Astrocyte (in vitro differentiated cells and primary cell): ENCODE measurements at places on chromosomes 1 and 21.

DNA sequence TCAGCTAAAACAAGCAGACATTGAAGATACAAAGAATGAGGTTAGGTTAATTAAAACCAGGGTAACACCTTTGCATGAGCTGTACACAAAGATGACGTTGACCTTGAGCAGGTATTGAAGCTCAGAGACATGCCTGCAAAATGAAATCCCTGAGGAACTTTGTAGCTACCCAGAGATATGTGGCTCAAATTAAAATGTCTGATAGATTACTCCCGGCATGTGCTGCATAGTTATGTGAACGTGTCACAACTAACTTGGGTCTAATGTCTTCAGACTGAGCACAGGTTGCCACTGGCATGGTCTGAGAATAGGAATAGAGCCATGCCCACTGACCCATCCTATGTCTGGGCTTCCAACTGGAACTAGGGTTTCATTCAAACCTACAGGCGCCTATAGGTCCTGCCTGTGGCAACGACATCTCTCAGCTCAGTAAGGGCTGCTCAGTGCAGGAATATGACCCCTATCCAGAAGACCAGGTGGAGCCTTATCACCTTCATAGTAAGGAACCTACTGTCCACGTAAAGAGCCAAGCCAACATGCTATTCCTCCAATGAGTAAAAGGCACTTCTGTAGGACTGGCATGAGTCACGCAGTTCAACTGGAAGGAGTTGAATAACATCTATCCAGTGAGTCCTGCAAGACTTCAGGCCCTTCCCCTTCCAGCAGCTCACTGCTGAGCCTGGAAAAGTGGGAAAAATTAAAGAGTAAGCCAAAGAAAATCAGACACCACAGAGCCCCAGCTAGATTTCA, 60.7 kb downstream of the PRKAB2 start:
- H3K27ac ChIP-seq = no peak overlapping the region
- no peak overlapping the region for H3K4me3 ChIP-seq
- no peaks in the 10 kb centered on the region for H3K27me3 ChIP-seq
- no peaks in the 10 kb centered on the region for H3K36me3 ChIP-seq

DNA sequence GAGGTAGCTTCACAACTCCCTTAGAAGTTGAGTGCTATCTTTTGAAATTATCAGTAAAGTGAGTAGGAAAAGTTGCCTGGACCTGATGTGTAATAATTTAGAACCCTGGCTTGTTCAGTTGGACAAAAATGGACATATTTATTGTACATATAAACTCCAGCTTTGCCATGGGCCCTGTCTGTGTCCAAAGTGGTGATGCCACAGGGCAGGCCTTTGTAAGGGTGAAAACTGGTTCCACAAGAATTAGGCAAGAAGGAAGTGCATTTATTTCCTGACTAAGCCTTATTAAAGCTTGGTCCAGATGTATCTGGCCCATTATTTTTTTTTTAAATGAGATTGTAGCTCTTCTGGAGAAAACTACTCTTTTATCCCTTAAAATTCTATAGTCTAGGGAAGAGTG, 47.9 kb downstream of the MACO1 start:
- H3K27ac ChIP-seq = no peak overlapping the region
- DNase-seq = no peak
- H3K4me1 ChIP-seq = peaks cover 7% of the 10 kb centered on the region
- H3K4me3 ChIP-seq = no peak overlapping the region

- no peak overlapping the region for H3K27ac ChIP-seq
- peaks cover 17% of the 10 kb centered on the region for H3K4me1 ChIP-seq
- H3K36me3 ChIP-seq = peaks cover 19% of the 10 kb centered on the region
- no peak overlapping the region for H3K4me3 ChIP-seq
Observed at GRCh38 chr1:6523566-6523965, 30.7 kb downstream of the NOL9 start.

DNA sequence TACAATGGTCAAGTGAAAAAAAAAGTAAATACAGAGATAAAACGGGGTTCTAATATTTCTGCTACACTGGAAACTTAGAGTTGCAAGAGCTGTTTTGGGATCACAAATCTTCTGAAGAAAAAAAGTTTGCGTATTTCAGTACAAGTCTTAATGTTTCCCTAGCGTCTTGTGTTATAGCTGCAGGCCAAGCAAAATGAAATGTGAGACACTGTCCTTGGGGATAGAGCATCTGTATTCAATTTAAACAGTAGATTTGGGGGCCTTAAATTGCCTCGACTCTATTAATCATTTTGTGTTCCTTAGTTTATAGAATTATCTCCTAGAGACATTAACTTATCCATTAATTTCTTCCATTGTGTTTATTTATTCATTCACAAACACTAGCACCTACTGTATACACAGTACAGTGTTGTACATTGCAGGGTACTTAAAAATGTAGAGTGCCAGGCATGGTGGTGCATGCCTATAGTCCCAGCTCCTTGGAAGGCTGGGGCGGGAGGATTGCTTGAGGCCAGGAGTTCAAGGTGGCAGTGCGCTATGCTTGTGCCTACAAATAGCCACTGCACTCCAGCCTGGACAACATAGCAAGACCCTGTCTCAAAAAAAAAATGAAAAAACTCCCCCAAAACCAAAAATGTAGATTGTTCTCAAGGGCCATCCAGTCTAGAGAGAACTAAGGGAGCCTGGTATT, 7.9 kb downstream of the DISC1 start:
- no peak overlapping the region for H3K4me3 ChIP-seq
- peaks cover 14% of the 10 kb centered on the region for H3K4me1 ChIP-seq
- H3K36me3 ChIP-seq = no peaks in the 10 kb centered on the region
- H3K27ac ChIP-seq = no peak overlapping the region

DNA sequence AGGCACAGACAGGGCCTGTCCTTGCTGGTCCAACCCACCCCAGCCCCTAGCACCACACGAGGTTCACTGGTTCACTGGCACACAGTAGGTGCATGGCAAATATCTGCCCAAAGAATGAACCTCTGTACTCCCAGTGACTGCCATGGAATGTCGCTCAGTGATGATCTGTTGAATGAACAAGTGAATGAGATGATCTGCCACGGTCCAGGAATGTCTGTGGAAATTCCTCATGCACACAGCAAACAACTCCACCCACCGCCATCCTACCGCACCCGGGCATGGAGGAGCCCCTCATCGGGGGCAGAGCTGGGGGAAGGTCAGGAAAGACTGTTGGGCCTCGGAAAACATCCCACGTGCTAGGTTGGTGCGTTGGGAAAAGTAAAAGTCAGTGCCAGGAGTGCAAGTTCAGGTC, 1.7 kb downstream of the HSPG2 start:
- peaks cover 75% of the 10 kb centered on the region for H3K4me1 ChIP-seq
- DNase-seq = peak; percentile 70
- H3K36me3 ChIP-seq = no peaks in the 10 kb centered on the region
- H3K4me3 ChIP-seq = peak overlapping the region; percentile 37
- H3K27ac ChIP-seq = peak overlapping the region; percentile 76

DNA sequence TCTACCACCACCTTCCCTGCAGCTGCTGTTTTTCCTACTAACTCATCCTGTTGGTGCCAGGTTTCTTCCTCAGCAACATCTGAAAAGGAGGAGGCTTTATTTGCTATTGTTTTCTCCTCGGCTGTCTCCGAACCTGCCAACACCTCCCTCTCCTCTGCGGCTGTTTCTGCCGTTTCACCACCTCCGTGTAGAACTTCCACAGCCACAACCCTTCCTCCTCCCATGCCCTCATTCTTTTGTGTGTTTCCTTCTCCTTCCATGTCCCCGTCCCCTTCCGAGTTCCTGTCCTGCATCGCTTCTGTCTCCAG, 59.0 kb upstream of the LRRC53 start:
- H3K4me3 ChIP-seq = no peak overlapping the region
- H3K4me1 ChIP-seq = no peaks in the 10 kb centered on the region
- no peak overlapping the region for H3K27ac ChIP-seq
- no peak for DNase-seq

- no peaks in the 10 kb centered on the region for H3K36me3 ChIP-seq
- H3K4me3 ChIP-seq = no peak overlapping the region
- no peak overlapping the region for H3K27ac ChIP-seq
Observed at GRCh38 chr21:33024201-33025103, 1.3 kb upstream of the OLIG2 start.

- H3K27ac ChIP-seq = peak overlapping the region; percentile 69
- peak overlapping the region; percentile 23 for H3K4me3 ChIP-seq
- no peaks in the 10 kb centered on the region for H3K27me3 ChIP-seq
- H3K4me1 ChIP-seq = peaks cover 33% of the 10 kb centered on the region
- no peaks in the 10 kb centered on the region for H3K36me3 ChIP-seq
- DNase-seq = peak; percentile 82
Observed at GRCh38 chr1:224205438-224205840, 22.4 kb downstream of the DEGS1 start.

- DNase-seq = no peak
- no peak overlapping the region for H3K4me3 ChIP-seq
- H3K27ac ChIP-seq = no peak overlapping the region
- no peaks in the 10 kb centered on the region for H3K27me3 ChIP-seq
Observed at GRCh38 chr1:192170196-192170984, 12.1 kb downstream of the RGS18 start.

GRCh38 chr1:11114966-11115365, 15.3 kb upstream of the EXOSC10 start:
- H3K4me3 ChIP-seq = no peak overlapping the region
- peaks cover 22% of the 10 kb centered on the region for H3K36me3 ChIP-seq
- H3K27me3 ChIP-seq = no peaks in the 10 kb centered on the region
- H3K4me1 ChIP-seq = no peaks in the 10 kb centered on the region
- H3K27ac ChIP-seq = no peak overlapping the region

- H3K27ac ChIP-seq = no peak overlapping the region
- no peaks in the 10 kb centered on the region for H3K4me1 ChIP-seq
- H3K4me3 ChIP-seq = no peak overlapping the region
Observed at GRCh38 chr1:40539338-40539737, 7.9 kb downstream of the ZNF684 start.

DNA sequence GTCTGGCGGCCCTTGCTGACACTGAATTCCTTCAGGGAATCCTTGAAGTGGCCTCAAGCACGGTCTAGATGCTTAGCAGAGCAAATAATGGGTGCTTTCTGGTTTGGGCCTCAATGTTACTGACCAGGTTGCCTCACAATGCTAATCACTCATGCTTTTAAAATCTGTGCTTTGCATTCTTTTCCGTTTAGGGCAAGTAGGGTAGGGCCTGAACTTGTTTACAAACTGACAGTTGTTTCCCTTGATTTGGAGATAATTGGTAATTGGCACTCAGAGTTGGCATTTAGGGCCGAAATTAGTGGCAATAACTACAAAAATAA, 1.4 kb downstream of the VPS13D start:
- H3K4me3 ChIP-seq = peak overlapping the region; percentile 91
- H3K4me1 ChIP-seq = peaks cover 8% of the 10 kb centered on the region
- DNase-seq = no peak
- no peak overlapping the region for H3K27ac ChIP-seq
- no peaks in the 10 kb centered on the region for H3K36me3 ChIP-seq

DNA sequence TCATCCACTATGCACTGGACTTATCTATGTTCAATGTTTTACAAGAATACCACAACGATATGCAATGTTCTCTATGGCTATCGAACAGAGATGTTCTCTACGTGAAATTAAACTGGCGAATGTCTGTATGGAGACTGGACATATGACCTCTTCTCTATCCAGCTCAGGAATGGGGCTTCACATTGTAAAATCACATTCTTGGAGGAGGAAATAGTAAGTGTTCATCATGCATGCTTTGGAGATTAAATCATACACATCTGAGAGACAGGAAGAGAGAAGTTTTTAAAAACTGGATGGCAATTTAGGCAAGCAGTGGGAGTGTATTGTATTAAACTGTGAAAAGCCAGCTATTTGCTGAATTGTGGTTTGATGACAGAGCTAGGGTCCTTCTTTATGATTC, 47.9 kb upstream of the RGL1 start:
- peak overlapping the region; percentile 13 for H3K4me3 ChIP-seq
- H3K27me3 ChIP-seq = no peaks in the 10 kb centered on the region
- peak; percentile 88 for DNase-seq
- no peaks in the 10 kb centered on the region for H3K36me3 ChIP-seq

DNA sequence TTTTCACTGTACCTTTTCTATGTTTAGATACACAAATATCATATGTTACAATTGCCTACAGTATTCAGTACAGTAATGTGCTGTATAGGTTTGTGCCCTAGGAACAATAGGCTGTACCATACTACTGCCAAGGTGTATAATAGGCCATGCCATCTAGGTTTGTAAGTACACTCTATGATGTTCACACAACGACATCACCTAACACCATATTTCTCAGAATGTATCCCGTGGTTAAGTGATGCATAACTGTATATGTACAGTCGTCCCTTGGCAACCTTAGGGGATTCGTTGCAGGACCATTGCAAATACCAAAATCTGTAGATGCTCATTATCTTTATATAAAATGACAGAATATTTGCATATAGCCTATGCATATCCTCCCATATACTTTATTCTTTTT, 5.8 kb upstream of the SSR2 start:
- no peak for DNase-seq
- no peaks in the 10 kb centered on the region for H3K36me3 ChIP-seq
- H3K27ac ChIP-seq = no peak overlapping the region
- peaks cover 2% of the 10 kb centered on the region for H3K4me1 ChIP-seq

GRCh38 chr1:157113106-157113505, 13.5 kb upstream of the ETV3L start:
- H3K27me3 ChIP-seq = peaks cover 3% of the 10 kb centered on the region
- no peaks in the 10 kb centered on the region for H3K36me3 ChIP-seq
- no peak overlapping the region for H3K4me3 ChIP-seq
- peaks cover 2% of the 10 kb centered on the region for H3K4me1 ChIP-seq
- H3K27ac ChIP-seq = no peak overlapping the region

DNA sequence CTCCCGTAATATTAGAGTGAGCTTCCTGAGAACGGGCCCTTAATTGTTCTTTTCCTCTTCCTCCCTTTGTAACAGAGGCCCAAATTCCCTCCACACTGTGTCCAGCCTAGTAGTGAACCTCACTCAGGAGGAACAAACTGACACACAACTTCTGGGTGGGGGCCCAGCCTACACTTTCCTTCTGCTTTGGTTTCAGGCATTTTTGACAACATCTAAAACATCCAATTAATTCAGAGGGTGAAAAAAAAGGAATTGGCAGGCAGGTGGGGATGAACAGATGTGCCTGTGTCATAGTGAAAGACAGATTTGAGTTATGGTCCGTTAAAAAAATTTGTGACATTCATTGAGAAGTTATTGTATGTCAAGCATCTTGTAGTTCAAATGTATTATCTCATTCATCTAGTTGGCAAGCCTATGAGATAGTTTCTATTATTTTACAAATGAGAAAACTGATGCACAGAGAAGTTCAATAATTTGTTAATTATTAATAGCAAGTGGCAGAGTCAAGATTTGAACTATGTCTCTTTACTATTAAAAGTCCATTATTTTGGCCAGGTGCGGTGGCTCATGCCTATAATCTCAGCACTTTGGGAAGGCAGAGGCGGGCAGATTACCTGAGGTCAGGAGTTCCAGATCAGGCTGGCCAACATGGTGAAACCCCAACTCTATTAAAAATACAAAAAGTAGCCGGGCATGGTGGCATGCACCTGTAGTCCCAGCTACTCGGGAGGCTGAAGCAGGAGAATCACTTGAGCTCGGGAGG, 41.6 kb upstream of the LRIG2 start:
- no peak for DNase-seq
- H3K27me3 ChIP-seq = no peaks in the 10 kb centered on the region
- no peak overlapping the region for H3K27ac ChIP-seq
- no peaks in the 10 kb centered on the region for H3K4me1 ChIP-seq

- DNase-seq = peak; percentile 17
- H3K4me1 ChIP-seq = no peaks in the 10 kb centered on the region
- H3K27ac ChIP-seq = no peak overlapping the region
- no peak overlapping the region for H3K4me3 ChIP-seq
Observed at GRCh38 chr1:236759252-236759859, 35.7 kb upstream of the MTR start.

GRCh38 chr1:216153130-216153529, 270.1 kb downstream of the USH2A start:
- no peaks in the 10 kb centered on the region for H3K36me3 ChIP-seq
- no peak overlapping the region for H3K27ac ChIP-seq
- H3K4me1 ChIP-seq = no peaks in the 10 kb centered on the region
- H3K4me3 ChIP-seq = no peak overlapping the region
- no peak for DNase-seq
- no peaks in the 10 kb centered on the region for H3K27me3 ChIP-seq

GRCh38 chr1:52668711-52669110, 29.4 kb downstream of the COA7 start:
- DNase-seq = peak; percentile 9
- H3K4me3 ChIP-seq = no peak overlapping the region
- no peaks in the 10 kb centered on the region for H3K36me3 ChIP-seq
